Activated CD4-positive, alpha-beta T cell treated with anti-CD3 and anti-CD28 coated beads for 24 hours (primary cell): ENCODE measurements at places on chromosomes 6 and 20.

GRCh38 chr6:129619579-129620233 is 90.3 kb downstream of the ARHGAP18 start:
- DNase-seq, result no peak

- DNase-seq, result no peak
Observed at GRCh38 chr6:54248319-54248718, 59.9 kb upstream of the TINAG start.

GRCh38 chr6:1708820-1709219 is 99.1 kb downstream of the FOXC1 start:
- no peak for DNase-seq

DNA sequence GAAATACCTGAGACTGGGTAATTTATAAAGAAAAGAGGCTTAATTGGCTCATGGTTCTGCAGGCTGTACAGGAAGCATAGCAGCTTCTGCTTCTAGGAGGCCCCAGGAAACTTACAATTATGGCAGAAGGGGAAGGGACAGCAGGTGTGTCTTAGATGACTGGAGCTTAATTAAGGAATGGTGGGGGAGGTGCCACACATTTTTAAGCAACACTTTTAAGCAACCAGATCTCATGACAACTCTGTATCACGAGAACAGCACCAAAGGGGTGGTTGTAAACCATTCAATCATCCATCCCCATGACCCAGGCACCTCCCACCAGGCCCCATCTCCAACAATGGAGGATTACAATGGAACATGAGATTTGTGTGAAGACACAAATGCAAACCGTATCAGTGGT is 26.9 kb downstream of the FIG4 start:
- no peak for DNase-seq

GRCh38 chr20:54078296-54078984 is 8.0 kb upstream of the BCAS1 start:
- no peak for DNase-seq

GRCh38 chr20:6646021-6646636 is 121.4 kb upstream of the BMP2 start:
- no peak for DNase-seq

DNA sequence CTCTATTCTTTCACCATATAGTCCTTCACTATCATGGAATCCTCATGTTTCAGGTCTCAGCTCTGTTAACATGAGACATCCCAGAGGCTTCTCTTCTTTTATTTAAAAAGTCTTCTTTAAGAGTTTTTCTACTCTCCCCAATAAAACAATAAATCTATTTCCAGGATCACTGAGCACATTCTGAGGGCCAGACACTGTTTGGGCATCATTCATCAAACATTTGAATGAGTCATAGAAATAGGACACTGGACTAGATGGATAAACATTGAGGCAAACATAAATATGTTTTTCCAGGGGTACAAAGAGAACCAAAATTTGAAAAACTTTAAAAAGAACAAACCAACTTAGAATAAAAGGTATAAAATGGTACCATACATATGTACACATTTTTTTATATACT is 554.4 kb downstream of the KIF16B start:
- DNase-seq, result no peak

GRCh38 chr6:134678436-134678889 is 271.4 kb downstream of the ALDH8A1 start:
- DNase-seq, result no peak

DNA sequence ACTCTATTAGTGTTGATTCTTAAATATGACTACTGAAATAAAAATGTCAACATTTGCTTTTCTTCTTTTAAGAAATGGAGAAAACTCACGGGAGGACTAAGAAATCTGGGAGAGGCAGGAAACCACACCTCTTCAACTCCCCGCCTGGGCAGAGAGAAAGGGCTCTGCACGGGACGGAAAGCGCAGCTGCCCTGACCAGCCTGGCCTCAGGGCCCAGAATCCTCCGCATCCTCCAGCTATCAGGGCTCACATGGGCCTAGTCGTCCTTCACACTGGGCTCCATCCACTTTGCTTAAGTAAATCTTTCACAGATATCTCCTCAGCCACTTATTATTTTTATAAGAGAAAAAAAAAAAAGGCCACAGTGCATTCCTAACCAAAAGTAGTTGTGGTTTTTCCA is 215.1 kb downstream of the TBXT start:
- no peak for DNase-seq

GRCh38 chr20:47568019-47568418 is 66.3 kb downstream of the NCOA3 start:
- DNase-seq, result no peak

DNA sequence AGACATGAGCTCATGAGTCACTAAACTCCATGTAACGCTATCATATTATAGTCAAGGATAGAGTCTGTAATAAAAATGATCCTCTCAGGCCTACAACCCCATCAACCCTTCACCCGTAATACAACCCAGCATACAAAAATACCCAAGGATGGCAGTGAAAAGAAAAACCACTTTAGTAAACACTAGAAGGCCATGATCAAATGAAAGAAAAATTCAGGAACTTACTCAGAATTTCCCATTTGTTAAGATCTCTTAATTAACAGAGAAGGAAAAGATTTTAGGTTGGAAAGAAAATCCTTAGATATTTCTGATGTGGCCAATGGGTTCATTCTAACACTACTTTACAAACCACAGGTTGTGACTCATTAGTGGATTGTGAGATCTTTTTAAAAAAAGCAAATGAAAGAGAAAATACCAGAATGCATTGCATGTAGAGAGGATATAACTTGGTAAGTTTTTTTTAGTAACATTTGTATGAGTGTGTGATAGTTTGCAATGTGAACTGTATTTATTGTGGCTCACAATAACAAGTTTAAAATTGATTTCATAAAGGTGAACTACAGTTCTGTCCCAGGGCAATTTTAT is 8.0 kb upstream of the UBE2J1 start:
- DNase-seq, result no peak

DNA sequence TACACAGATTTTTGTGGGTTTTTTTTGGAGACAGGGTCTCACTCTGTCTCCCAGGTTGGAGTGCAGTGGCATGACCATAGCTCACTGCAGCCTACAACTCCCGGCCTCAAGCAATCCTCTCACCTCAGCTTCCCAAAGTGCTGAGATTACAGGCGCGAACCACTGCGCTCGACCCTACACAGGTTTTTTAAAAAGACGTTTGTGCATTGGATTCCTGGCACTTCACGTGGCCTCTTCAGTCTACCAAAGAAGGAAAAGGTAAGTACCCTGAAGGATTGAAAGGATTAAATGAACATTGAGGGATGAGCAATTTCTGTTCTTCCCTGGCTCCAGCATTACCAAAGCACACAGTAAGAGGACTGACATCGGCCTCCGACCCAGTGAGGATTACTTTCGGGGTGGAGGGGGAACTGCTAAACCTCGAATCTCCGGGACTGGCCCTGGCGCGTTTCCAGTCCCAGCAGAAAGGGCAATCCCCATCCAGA is 556 bp upstream of the YWHAB start:
- no peak for DNase-seq
